ENCODE measurements at places on chromosomes 3 and 15.

DNA sequence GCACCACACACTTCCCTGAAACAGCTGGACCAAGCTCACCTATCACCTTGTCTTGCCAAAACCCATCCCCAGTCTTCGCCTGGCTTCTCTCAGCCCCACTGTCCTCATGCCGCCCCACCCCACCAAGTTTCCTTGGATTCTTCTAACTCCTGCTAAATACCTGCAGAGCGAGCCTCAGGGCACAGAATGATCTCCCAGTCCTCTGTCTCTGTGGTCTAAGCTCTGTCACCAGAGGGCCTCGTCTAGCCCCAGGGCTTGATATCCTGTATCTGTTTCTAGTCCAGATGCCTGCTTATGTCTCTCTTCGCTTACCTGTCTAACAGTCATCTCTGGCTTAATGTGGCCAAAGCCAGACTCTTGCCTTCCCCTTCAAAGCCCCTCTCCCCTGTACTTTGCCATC, 9.7 kb downstream of the CCDC12 start:
- no peak for DNase-seq

DNA sequence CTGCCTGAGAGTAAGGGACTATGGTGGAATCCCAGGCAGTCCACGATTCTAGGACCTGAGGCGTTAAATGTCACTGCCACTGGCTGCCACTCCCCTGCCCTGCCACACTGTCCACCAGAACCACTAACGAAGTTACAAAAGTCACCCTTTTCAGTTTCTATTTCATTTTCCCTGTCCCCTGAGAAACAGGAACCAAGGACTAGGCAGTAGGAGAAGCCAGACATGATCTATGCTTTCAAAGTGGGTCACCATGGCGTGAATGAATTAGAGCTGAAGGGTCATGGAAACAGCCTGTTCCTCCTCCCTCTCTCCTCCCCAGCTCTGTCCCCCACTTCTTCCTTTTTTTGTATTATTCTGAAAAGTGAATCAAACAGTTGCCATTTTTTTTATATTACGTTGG, 9.1 kb upstream of the ADPRH start:
- no peak for DNase-seq

GRCh38 chr3:160016972-160017371, 28.3 kb downstream of the IL12A start:
- no peak for DNase-seq

DNA sequence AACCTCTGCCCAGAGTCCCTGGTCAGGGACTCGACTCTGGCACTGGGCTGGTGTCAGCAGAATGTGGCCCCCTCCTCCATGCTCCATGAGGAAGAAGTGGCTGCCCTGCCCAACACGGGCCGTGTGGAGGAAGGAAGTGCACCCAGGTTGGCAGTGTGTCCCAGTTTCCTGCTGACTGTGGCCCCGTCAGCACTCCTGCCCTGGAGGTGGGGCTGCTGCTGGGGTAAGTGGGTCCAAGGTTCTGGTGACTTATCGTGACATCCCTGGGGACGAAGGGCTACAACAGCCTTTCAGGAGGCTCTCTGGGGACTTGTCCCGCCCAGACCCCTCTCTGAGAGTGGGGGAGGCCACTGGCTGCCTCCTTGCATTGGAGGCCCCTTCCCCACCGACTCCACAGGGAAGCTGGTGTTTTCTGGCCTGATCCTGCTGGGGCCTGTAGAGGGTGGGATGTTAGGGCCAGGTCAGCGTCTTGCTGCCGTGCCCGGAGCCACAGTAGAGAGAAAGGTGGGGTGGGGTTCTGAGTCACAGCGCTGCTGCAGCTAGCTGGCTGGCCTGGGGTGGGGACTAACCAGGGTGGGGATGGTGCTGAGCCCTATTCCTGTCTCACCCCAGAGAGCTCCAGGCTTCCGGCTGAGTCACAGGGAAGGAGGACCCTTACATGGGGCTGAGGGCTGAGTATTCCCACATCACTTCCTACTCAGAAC, 10.5 kb downstream of the SEMA4B start:
- DNase-seq = no peak

DNA sequence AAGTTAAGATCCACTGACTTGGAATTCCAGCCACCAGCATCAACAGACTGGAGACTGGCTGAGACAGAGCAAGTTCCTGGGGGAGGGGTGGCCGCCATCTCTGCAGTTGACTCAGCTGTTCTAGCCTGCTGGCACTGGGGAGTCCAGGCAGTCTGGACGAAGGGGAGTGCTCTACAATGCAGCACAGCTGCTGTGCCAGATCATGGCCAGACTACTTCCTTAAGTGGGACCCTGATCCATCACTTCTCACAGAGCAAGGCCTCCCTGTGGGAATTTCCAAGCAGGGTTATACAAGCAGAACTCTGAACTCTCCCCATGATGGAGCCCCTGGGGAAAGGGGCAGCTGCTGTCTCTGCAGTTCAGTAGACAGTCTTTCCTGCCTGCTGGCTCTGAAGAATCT, 35.2 kb downstream of the PYGO1 start:
- no peak for DNase-seq

DNA sequence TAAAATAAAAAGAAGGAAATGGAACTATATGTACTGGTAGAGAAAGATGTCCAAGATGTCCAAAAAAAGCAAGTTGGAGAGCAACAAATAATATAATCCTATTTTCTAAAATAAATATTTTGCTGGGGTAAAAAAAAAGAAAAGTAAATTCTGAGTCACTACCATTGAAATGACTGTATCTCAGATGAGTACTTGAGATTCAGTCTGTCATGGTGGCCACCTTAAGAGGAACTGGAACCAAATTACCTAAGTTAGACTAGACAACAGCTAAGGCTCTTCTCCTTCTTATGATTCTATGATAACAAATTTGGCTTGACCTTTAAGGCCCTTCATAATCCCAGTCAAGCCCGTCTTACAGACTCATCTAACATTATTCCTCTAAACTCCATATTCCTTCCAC, 270.6 kb upstream of the HES1 start:
- no peak for DNase-seq

- no peak for DNase-seq
Measured at GRCh38 chr15:87597346-87598052, 659.0 kb downstream of the NTRK3 start.

GRCh38 chr3:73955494-73956070, 330.8 kb upstream of the PDZRN3 start:
- no peak for DNase-seq

DNA sequence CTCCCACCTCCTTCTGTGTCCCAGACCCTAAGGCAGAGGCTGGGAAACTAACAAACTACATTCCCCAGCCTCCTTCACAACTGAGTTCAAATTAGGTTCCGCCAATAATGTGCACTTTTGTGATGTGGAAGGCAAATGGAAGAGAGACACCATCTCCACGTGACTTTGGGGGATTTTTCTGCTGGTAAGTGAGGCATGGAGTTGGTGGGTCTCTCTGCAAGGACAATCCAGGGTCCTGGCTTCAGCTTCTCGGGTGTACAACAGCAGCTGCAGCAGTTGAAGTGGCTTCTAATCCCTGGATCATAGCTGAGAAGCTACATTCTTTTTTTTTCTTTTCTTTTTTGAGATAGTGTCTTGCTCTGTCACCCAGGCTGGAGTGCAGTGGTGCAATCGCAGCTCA, 58.9 kb upstream of the GATA2 start:
- no peak for DNase-seq

DNA sequence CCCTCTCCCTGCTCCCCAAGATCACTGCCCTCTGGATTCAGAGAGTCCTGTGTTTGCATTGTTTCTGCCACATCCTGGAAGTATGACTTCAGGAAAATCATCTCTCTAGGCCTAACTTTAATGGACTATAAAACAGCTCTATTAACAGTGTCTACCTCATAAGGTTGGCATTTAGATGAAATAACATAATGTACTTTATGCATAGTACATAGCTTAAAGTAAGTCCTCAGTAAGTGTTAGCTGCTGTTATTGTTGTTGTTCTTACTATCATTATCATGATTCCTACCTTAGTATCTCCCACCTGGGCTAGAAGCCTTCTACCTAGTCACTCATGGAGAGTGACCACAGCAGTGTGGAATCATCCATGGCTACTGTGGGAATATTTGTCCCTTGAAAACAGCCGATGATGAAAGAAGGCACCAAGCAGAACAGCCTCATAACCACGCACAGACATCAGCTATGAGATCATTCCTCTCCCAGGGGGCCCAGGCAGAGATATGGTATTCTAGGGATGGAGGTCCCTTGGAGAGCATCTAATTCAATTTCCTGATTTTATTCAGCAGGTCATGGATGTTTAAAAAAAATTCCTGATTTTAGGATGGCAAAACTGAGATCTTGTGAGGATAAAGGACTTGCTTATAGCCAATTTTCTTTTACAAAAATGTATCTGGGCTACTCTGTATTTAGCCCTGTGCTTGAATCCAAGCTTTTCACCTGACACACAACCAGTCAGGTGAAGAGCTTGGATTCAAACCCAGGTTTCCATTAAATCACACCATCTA, 1.9 kb downstream of the FSD2 start:
- DNase-seq = no peak

DNA sequence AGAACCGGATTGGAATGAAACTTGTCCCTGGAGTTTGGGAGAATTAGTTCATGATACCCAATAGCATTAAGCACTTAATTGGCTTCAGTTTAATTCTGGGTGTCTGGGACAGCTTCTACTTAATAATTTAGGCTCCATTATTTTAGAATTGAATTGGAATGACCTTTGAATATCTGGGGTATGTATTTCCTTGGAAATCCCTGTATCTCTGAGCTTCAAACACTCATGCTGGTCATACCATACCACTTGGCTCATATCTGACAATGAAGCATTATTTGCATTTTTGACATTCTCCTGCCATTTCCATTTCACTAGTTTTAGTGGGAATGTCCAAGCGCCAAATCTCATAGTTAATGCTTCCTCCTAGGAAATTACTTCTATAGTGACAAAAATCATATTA, 393.1 kb downstream of the DIPK2A start:
- no peak for DNase-seq

- DNase-seq = no peak
Measured at GRCh38 chr15:95304947-95305400, 1025.5 kb upstream of the NR2F2 start.

DNA sequence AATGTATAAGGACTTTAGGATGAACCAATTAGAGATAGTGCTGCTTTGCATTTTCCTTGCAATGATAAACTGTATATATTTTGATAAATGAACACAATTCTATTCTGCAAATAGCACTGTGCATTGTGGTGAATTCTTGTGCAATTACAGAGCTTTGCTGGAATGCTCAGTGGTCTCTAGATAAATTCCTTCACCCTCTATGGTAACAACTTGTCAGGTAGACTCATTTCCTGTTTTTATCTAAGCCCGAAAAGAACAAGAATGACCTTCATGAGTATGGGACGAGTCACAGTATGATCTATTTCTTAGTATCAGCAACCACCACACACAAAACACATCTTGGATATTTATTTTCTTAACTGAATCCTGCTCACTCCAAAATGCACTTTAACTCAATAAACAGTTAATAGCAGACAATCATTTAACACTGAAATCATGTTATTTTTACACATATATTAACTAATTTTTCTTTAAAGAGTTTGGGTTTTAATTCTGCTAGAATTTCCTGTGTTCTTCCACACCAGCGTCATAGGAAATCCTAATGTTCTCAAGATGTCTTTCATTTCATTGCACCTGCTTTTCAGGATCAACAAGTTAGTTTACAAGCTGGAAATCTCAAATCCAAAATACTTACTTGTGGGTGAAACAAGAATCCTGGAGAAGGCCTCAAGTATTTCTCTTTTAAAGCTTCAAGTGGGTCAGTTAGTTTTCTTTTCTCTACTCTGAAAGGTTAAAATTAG, 551.2 kb downstream of the MECOM start:
- no peak for DNase-seq

GRCh38 chr15:33104212-33104611, 90.3 kb downstream of the FMN1 start:
- DNase-seq = no peak

DNA sequence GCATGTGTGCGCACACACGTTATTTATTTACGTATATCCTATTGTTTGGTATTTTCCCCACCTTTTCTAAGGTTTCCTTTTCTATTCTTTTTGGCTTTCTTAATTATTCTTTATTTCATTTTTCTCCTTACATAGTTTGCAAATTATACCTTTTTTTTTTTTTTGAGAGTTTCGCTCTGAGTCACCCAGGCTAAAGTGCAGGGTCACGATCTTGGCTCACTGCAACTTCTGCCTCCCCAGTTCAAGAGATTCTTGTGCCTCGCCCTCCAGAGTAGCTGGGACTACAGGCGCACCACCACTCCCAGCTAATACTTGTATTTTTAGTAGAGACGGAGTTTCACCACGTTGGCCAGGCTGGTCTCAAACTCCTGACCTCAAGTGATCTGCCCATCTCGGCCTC, 20.0 kb upstream of the CILP start:
- DNase-seq = no peak

GRCh38 chr3:113222451-113223086, 11.2 kb downstream of the BOC start:
- DNase-seq = no peak

GRCh38 chr3:110456001-110456400, 615.6 kb upstream of the NECTIN3 start:
- no peak for DNase-seq

- DNase-seq = no peak
Measured at GRCh38 chr3:188322135-188322887, 168.4 kb downstream of the LPP start.

GRCh38 chr15:77327168-77327567, 92.7 kb downstream of the PEAK1 start:
- no peak for DNase-seq

- no peak for DNase-seq
Measured at GRCh38 chr15:88748081-88748480, 55.2 kb upstream of the ACAN start.

DNA sequence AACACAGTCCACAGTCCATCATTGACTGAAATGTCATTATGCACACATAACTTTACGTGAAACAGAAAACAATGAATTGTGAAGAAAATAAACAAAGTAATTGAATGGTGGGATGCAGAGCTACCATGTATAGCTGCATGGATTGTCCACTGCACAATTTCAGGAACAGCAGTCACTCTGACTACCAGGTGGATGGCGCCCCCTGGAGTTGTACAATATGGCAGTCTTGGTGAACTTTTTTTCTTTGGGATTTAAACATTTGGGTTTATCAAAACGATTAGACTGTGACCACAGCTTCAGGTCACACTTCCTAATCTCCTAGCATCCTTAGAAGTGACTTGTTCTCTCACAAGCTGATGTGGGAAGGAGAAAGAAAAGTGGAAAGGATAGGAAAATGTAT, 48.9 kb upstream of the TCF12 start:
- no peak for DNase-seq

DNA sequence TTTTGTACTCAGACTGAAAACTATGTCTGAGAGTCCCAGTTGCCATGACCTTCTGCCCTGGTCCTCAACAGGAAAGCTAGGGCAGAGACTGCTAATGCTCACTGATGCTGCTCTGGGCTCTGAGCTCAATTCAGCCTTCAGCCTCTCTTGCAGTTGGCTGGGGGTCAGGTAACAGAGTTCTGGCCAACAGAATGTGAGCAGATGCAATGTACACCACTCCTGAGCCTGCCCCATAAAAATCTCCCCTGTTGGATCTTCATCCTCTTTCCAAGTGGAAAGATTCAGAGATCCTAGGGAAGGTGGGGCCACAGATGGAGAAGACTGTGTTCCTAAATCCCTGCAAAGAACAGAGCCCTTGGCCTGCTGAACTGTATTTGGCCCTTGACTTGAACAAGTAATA, 87.8 kb downstream of the PDZRN3 start:
- DNase-seq = no peak

- no peak for DNase-seq
Measured at GRCh38 chr3:108004647-108005046, 86.2 kb downstream of the CD47 start.

Data from C1 segment of cervical spinal cord (tissue), 14 donors.